Nephron progenitor cell (in vitro differentiated cells): ENCODE measurements at places on chromosomes 7 and 10.

GRCh38 chr10:49131507-49132361 lies 2.1 kb downstream of the FAM170B start:
- DNase-seq = no peak

- DNase-seq = no peak
These were observed 37.3 kb upstream of the SLC29A3 start for GRCh38 chr10:71281646-71282322.

GRCh38 chr7:71131256-71132126 lies 453 bp upstream of the GALNT17 start:
- peak; percentile 88 for DNase-seq

GRCh38 chr7:128737867-128738385 lies 1.2 kb upstream of the CALU start:
- DNase-seq = no peak

DNA sequence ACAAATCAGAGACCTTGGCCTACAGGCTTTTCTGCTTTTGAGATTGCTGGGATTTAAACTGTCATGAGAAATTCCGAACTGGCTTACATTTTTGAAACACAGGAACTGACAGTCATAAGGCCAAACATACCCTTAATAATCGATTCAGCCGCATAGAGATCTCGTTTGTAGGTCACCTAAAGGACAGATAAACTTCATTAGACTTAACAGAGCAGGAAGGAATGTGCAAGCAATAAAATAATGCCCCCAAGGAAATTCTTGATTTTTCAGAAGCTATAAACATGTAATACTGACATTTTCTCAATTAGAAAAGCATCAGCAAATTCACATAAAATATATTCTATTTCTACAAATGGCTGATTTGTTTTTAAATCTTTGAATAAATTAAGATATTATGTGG lies 120.0 kb downstream of the CRPPA start:
- DNase-seq = no peak

DNA sequence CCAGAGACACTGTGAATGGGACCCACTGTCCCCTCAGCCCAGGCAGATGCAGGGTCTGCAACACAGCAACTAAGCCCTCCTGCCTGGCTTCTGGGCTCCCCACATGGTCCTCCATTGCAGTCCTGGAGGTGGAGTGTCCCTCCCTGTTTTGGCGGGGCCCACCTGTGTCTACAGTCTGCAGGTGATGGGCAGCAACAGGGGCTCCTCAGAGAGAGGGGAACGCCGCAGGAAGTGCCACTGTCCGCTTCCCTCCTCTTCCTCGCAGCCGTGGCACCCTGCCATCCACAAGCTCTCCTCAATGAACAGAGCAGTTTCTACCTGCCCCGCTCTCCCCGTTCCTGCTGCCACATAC lies 9.3 kb downstream of the CAMK2G start:
- DNase-seq = no peak
